ENCODE measurements at places on chromosomes 3 and 15.

DNA sequence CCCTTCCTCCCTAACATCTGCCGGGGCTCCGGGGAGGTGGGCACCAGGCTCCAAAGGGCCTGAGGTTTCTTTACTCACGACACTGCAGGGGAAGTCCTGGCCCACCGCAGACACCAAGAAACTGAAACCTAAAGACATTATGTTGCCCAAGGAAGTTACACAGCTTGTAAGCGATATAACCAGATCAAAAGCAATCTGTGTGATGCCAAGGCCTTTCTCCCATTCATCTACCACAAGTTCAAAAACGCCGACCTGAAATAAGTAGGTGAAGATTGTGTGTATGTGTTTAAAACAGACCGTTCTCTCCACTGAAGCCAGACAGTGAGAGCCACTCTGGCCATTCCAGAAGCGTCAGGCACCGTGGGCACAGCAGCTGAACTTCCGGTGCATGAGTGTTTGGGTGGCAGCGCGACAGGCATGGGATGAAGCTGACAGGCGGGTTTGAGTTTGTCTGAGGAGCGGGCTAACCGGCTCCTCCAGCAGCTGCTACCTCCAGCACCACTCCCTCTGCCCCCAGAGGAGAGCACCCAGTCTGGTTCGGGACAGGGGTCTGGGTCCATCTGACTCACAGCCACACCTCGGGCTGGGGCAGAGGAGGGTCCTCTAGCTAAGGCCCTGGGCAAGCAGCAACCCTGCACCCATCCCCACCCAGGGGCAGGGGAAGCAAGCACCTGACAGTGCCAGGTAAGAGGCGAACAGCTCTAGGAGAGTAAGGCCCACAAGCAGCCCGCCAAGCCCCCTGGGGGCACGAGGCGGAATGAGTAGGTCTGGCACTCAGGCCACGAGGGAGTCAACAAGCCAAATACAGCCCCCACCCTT is 1.3 kb downstream of the TNK2 start:
- no peak for DNase-seq

DNA sequence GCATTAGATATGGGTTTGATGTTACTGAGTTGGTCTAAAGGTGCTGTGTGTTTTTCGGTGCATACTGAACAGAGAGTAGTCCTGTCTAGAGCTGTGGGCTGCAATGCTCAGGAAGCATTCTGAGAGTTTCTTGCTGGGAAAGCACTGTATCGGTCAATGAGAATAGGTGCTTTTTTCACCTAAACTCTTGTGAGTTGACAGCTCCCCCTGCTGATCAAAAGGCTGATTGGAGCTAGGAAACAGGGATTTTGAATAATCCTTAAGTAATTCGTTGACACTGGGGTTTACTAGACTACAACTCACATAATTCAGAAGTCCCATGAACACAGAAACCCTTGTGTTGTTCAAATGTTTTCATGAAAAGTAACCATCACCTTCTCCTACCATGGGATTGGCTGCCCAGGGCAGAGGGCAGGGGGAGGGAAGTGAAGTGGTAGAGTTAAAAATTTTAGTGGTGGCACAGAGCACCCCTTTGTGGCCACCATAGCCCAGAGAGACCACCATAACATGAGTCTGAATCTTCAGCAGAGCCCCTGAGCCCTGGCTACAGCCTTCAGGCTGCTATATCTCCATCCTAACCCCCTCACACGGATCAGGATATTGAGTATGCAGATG is 13.0 kb upstream of the MANF start:
- peak; percentile 58 for DNase-seq

GRCh38 chr3:66738625-66739365 is 238.0 kb upstream of the LRIG1 start:
- DNase-seq = no peak

GRCh38 chr3:33000691-33001385 is 49.4 kb downstream of the CCR4 start:
- DNase-seq = no peak

GRCh38 chr15:101697488-101697887 is 26.8 kb downstream of the TARS3 start:
- DNase-seq = no peak

- peak; percentile 22 for DNase-seq
These were observed 465.1 kb downstream of the ERC2 start for GRCh38 chr3:56003129-56003528.

DNA sequence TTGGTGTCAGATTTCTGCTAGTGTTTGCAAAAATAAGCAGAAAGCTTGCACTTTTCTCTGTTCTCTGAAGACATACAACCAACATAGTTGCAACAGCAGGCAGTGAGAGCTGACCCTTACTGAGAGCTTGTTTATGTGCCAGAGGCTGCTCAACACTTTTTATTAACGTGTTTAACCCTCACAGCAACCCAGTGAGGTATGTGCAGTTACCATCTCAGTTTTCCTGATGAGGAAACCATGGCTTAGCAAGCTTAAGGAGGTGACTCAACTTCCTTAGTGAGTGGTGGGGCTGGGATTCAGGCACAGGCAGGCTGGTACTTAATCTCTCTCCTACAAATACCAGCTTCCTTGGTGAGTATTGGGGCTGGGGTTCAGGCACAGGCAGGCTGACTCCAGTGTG is 158.1 kb upstream of the CTDSPL start:
- DNase-seq = no peak
